Tibial nerve (tissue), 4 donors: ENCODE measurements at places on chromosomes 3 and 15. TPM values are rescaled to one million over a fixed set of nuclear protein-coding genes. Genes with fewer than 3 reads are reported as not detected.

Gene TMC3
- total RNA-seq: not detected

Gene SLC24A5
- total RNA-seq: not detected

DNA sequence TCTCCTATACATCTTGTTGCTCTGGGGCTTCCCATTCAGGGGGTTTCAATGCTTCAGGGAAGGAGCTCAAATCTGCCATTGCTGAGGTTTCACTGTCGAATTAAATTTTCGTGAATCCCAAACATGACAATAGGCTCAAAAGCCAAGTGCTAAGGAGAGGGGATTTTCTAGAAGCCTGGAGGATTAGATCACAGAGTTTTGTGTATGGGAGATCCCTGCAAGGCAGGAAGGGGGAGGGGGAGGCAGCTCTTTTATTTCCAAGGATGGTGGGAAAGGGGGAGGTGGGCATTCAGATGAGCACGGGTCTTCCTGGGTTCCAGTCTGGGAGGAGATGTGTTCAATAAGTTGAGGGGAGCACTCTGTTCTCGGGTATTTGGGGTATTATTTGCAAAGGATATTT lies 69.9 kb upstream of the DLG1 start:
- DNase-seq: no peak

DNA sequence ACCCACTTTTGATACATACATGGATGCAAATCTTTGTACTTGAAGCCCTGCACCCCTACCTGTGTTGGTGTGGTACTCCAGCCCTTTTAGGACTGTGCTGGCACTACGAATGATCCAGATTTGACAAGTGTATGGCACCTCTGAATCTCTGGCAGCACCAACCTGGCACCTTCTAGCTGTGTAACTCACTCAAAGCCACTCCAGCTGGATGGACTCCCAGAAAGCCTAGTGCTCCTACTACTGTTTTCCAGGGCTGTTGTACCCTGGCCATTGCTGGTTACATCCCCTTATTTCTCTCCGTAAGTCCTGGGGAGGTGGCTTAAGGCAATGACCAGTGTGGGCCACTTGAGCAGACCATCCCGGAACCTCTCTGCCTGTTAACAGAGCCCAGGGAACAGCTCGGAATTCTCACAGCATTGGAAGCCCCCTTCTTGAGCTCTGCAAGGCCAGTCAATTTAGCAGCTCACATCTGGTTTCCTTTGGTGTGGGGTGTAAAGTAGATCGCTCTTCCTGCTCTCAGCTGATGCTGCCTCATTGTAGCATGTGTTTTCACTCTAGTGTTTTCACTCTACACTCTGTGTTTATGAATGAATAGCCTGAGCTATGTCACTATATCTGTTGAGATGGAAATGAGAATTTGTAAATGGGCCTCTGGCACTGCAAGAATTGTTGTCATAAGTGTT lies 12.2 kb downstream of the CALML4 start:
- DNase-seq: no peak

- no peak for DNase-seq
Measured at GRCh38 chr15:82196353-82196752, 66.2 kb downstream of the EFL1 start.

DNA sequence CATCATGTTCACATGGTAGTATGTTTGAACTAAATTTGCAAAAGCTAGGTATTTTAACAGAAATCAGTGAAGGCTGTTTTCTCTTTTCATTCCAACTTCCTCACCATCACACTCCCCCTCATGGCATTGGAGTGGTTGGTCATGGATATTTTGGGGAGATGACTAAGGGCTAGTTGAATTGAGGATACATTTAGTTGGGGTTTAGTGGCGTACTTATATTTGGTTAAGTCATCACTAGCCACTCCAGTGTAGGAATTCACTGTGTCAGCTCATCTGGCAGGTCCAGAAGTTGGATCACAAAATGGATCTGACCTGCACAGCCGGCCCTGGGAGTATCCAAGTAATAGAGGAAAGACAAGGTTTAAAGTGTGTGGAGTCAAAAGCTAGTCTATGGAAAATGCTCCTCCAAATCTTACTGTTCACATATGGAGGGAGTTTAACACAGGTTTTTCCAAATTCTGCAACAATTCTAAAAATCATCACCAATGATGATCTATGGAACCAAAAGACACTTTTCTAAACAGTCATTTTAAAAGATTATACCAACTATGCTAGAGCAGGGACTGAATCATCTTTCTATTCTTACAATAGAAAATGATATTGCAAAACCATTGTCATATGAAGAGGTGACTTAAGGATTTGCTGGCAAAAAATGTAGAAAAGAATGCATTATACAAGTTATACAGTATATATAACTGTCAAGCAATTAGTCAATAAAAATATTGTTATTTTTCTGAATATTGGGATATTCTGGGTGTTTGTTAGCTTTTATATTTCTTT lies 247.8 kb upstream of the PEX5L start:
- no peak for DNase-seq

Gene CPLX3
- not detected for total RNA-seq

DNA sequence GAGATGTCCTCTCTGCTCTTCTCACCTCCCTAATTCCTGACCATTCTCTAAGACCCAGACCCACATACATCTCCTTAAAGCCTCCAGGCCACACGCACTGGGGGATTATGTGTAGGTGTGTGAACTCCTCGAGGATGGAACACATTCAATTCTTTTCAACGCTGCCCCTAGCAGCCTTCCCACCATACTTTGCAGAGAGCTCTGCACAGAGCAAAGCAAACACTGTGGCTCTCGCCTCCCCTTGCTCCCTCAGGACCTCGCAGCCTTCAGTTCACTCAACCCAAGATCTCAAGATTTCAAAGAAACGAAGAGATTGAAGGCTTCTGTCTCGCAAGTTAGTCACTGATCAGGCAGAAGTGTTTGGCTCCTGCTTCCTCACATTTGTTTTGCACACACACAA lies 6.0 kb downstream of the ACTC1 start:
- DNase-seq: no peak

DNA sequence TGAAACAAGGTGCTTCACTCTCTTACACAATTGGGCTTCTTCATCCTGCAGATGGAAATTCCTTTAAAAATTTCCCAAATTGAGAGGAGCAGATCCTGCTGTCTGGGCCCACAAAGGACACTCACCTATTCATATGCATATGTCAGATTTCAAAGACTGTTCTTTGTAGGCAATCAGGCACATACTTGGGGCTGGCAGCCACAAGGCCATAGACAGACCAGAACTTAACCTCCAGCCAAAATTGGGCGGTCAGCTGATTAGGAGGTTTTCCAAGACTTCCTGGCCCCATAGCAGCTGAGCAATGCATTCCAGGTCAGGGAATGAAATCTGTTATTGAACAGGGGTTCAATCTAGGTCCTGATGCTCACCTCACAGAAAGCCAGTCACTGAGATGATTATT lies 15.0 kb upstream of the HPS3 start:
- no peak for DNase-seq

Gene B3GALNT1
- total RNA-seq: 10.8 TPM

- DNase-seq: no peak
Measured at GRCh38 chr15:44435893-44436667, 8.7 kb downstream of the CTDSPL2 start.

DNA sequence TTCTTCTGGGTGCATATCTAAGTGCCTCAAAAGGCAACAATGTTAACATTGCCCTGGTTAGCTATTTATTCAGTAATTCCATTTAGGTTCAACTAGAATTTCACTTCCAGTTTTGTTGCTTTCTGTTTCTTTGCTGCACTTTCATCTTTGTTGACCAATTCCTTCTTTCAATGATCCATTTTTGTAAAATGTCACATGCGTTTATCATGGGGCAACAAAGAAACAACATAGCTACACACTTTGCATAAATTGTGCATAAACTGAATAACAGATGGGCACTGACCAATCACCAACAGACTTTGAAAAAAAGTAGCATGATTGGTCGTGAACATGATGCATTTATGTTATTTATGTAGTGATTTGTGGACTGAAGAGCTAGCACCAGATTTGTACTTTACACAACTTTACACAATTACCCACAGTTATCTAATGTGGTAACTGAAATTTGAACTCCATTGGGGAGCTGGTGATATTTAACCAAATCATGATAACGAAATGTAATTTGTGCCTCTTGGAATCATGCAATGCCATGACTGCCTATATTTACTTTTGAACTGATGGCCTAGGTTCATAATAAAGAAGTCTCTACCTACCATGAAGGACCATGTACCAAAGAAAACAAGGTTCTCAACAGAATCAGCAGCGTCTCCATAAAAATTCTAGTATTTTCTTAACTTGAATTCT lies 7.1 kb upstream of the CPOX start:
- no peak for DNase-seq

DNA sequence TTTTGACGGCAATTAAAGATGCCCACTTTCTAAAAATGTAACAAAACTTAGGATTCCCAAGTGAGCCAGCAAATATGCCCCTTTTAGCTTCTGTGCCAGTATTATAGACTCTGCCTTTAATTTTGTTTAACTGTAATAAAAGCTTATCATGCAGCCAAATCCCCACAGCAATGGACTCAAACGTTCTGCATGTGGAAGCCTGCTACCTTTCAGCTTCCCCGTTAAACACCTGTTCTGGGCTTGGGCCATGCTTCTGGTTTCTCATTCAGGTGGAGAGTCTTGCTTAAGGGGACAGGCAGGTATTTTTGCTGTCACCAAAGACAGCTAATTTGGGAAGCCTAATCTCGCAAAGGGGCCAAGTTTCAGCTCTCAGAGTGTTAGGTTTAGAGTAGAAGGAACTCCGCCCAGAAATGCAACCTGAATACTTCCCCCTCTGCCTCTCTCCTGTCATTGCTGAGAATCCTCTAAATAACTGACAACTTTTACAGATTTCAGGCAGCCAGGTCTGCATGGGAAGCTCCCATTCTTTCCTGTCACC lies 399.4 kb upstream of the ATP11B start:
- DNase-seq: no peak

GRCh38 chr3:73710340-73710739 lies 85.6 kb upstream of the PDZRN3 start:
- no peak for DNase-seq

- no peak for DNase-seq
Measured at GRCh38 chr3:140143367-140144069, 208.5 kb downstream of the CLSTN2 start.

Gene CNTN3
- total RNA-seq: 1.8 TPM

DNA sequence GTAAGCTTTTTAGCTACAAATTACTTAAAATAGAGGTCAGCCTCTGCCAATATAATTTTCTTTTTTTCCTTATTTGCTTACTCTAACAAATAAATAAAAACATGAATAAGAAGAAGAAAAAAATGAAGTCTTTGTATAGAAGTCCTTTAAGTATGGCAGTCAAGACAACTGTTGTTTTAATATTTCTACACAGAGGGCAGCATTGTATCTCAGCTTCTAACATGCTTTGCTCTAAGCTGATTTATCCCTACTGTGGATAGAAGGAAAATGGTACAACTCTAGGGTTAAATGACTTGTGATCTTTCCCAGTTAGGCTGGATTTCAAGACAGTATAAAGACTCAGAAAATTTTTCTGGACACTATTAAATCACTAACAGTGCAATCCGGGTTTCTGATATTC lies 104.3 kb upstream of the MEIS2 start:
- no peak for DNase-seq

DNA sequence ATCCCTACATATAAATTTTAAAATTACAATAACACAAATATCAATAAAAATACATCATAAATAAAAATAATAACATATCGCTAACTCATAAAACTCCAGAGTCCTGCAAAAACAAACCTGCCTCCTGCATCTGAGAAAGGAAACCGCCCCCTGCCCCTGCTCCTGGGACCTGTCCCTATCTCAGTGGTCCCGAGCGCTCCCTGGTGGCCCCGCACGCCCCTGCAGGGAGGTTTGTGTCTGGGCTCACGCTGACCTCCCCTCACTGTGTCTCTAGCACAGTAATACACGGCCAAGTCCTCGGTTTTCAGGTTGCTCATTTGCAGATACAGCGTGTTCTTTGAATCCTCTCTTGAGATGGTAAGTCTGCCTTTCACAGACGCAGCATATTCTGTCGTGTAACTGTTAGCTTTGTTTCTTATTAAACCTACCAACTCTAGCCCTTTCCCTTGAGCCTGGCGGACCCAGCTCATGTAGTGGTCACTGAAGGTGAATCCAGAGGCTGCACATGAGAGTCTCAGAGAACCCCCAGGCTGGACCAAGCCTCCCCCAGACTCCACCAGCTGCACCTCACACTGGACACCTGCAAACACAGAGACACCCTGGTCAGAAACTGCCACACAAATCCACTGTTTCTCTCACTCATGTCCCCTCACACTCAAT lies 554.1 kb downstream of the GOLGA6L6 start:
- DNase-seq: no peak
